ENCODE measurements at places on chromosomes 1 and 21.

GRCh38 chr1:203265541-203265940 is 36.1 kb upstream of the CHIT1 start:
- no peak for DNase-seq

DNA sequence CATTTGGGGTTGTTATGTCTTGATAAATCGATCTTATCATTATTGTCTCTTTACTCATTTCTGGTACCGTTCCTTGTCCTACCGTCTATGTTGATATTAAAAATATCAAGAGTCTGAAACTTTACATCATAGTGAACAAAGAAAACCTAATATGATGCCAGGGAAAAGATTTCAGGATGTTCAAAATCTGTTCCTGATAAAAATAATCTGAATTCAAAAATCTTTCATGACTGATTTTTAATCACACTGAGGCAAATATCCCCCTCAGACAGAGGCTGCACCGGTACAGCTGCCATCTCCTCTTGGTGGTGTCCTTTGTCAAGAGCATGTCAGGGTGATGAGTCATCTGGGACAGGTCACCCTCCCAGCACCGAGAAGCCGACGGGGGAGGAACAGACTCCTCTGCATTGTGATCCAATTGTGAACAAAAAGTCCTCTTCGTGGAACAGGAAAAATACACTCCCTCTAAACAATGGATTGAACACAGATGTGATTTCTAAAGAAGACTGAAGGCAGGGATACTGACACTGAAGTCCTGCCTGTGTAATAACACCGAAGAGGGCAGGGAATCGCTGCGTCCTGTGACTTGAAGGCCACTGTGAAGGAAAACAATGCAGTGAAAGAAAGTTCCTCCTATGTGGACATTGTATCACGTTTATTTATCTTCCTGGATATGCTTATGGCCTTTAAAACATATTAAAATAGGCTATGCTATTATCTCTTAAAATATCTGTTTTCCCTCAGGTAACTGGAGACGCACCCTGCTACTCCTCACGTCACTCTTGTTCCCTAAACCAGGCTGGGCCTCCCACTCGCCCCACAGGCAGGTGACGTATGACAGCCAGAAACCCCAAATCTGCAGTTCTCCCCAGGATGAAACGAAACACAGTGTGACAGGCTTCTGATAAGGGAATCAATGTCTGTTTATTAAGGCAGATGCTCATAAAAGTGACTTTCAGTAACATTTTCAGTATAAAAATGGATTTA is 4.3 kb upstream of the SPATC1L start:
- no peak for DNase-seq

GRCh38 chr21:42991992-42992740 is 17.8 kb downstream of the PKNOX1 start:
- DNase-seq, result peak; percentile 64

GRCh38 chr1:244675167-244675566 is 22.2 kb downstream of the DESI2 start:
- DNase-seq, result no peak

GRCh38 chr1:65049941-65050713 is 83.8 kb upstream of the JAK1 start:
- DNase-seq, result no peak

Measured in NAMALWA (cell line).